ENCODE measurements at places on chromosomes 7 and 10.

DNA sequence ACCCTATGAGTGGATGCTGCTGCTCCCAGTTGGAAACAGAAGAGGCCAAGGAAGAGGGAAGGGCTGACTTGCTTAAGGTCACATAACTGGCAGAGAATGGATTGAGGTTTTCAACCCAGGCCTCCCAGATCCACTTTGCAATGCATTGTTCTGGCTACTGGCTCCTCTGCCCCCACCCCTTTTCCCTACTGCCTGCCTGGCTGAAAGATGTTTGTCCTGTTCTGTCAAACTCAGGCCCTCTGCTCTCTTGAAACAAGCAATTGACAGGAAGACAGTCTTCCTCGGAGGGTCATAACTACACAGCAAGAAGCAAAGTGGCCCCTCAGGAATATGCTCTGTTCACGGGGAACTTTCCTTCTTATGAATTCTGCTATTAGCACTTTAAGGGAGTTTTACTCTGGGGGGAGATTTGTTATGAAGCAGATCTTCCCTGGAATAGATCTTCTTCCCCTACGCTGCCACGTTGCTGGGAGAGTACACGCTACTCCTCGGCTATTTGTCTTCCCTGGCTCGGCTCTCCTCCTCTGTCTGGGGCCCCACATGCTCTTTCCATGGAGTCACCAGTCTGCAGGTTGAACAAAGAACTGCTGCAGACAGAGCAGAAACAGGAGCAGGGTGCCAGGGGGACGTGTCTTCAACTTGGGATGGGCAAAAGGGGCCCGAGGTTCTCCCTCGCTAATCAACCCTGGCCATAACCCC, 436.1 kb downstream of the TYW1 start:
- DNase-seq: no peak

DNA sequence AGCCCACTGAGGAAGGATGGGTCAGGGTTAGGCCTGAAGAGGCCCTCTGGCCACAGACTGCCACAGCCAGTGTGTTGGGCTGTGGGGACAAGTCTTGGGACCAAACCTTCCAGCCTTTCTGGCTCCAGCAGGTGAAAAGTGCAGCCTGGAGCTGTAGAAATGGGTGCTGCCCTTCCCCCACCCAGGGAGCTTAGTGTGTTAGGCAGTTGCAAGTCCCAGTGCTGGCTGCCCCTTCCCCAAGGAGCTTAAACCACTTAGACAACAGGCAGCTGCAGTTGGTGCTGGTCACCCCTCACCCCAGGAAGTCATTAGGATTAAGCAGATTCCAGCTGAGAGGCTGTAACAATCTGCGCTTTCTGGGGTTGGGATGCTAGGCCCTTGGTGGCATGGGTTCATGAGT, 563.3 kb downstream of the NRG3 start:
- no peak for DNase-seq

GRCh38 chr10:17865351-17865750, 56.2 kb downstream of the MRC1 start:
- no peak for DNase-seq

- no peak for DNase-seq
These were observed 1235.0 kb upstream of the SORCS1 start for GRCh38 chr10:108399465-108399864.

DNA sequence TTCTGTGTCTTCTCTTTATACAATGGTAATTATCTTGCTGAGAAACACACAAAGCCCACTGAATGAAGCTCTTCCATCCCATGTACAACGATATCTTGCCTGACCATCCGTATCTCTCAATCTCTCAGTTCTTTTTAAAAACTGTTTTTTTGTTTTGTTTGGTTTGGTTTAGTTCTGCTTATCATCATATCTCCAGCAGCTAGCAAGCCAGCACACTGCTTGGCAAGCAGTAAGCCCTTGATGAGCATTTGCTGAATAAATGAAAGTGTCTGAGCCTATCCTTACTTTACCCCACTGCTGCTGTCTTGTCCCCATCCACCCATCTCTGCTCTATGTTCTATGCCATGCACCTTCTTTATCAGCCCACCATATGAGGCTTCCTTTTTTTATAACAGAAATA, 34.2 kb downstream of the ITGB1 start:
- DNase-seq: no peak

GRCh38 chr10:4111643-4112042, 326.6 kb upstream of the KLF6 start:
- DNase-seq: no peak

- DNase-seq: no peak
These were observed 87.8 kb upstream of the DUSP5 start for GRCh38 chr10:110409926-110410325.

DNA sequence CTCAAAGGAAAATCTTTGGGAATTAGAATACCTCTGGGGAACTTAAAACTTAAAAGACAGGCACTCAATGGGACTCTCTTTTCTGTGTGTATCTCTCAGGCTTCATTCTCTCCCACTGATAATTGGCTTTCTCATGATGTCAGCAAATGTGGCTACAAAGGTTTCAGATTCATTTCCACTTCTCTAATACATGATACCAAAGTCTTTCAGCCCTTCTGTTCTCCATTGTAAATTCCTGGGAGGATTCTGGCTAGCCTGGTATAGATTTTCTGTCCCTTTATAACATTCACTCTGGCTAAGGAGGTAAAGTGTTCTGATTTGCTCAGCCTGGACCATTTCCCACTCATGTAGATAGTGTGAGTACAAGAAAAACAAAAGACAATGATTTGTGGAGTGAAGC, 606.2 kb downstream of the PCDH15 start:
- DNase-seq: no peak

DNA sequence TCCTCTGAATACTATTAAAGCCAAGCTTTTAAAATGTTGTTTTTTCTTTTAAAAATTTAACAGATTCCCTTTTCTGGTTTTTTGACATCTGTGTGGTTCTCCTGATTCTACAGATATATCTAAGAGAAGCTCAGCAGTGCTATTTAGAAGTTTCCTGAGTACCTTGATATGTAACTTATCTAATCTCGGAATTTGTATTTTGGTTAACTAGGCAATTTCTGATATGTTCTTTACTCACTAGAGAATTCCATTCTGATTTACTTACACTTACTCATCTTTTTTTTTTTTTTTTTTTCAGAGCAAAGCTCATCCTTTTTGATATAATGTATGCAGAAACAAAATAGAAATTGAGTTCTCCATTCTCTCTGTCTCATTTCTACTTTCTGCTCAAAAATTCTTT, 63.8 kb downstream of the PALS2 start:
- no peak for DNase-seq

DNA sequence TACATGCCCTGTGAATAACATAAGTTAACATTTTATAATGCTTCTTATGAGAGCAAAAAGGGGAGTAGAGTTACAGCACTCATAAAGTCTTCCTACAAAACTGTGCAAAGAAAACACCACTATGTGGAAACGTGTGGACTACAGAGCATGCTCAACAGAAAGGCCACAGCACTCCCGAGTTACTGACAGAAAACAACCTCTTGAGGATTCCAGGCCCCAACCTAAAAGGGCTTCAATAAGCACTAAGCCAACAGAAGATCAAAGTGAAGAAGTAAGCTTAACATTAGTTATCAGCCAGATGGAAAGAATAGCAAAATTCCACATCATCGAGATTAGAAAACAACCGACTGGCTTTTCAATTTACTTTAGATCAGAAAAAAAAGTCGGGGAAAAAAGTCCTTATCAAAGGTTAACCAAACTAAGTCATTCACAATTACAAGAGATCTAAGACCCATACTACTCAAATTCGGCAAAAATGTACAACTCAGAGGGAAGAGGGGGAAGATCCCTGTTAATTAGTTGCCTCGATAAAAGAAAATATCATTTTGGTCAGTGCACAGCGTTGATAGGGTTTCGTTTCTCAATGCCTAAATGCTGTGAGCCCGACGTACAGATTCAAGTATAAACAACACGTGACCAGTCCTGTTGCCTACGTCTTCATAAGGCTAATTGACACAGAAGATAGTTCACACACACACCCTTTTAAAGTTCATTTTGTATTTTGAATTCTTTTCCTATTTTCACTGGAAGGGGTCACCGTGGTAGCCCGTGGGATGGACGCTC, 1.4 kb downstream of the KBTBD2 start:
- DNase-seq: no peak

All from AG04450 (cell line).